Amniotic stem cell (primary cell): ENCODE measurements at places on chromosomes 12 and 14.

DNA sequence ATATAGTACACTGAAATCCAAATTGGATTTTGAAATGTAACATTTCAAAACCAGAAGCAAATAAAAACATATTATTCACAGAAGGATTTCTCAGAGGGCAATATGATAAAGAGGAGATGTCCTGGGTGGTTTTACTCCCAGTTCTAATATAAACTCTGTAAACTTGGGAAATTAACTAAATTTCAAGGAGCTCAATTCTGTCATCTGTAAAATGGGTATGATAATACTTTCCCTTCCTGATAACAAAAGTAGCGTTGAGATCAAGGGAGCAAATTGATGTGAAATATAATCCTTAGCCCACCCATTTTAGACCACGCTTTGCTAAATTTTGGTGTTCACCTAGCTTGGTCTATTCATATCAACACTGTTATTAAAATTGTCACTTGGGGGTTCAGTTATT is 192.5 kb upstream of the BTG1 start:
- no peak for DNase-seq

- no peak for DNase-seq
Observed at GRCh38 chr14:53990978-53991377, 34.4 kb upstream of the BMP4 start.

- DNase-seq, result peak; percentile 94
Observed at GRCh38 chr12:123126294-123127181, 24.4 kb downstream of the PITPNM2 start.

DNA sequence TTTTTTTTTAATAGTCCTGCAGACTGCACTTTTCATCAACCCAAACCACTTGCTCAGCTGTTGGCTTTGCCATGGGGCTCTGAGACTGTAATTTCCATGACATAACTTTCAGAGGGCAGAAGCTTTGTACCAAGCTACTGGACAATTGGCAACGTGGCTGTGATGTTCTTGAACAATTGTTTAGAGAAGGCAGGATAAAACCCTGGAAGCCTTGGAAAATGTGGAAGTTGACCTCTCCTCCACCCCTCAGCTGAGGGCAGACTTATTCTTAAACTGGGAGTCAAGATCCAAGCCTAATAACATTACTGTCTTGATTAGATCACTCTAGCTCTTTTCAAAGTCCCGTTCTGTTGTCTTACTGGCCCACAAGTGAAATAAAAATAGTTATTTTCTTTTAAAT is 2.2 kb downstream of the OR4E1 start:
- no peak for DNase-seq

DNA sequence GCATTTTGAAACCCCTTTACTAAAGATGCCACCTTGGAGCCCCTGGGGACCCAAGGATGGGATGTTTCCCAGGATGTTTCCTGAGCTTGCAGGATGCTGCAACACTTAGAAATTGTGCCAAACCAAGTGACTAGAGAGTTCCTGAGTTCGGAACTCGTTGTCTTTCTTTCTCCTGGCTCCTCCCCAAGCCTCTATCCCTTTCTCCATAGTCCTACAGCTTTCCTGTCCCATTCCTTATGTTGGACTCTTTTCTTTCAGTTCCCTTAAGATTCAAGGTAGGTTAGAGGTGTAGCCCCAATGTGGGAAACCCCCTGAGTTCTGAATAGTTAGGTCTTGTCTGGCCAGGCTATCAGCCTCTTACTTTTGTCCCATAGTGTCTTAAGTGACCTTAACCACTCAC is 1.4 kb upstream of the KIF5A start:
- DNase-seq, result no peak
